Lower leg skin (tissue), 4 donors: ENCODE measurements at places on chromosomes 4 and X. TPM values are rescaled to one million over a fixed set of nuclear protein-coding genes. Genes with fewer than 3 reads are reported as not detected.

- DNase-seq, result peak; percentile 77
Measured at GRCh38 chr4:186693159-186693815, 30.4 kb downstream of the FAT1 start.

GRCh38 chr4:184355111-184355604, 119.2 kb downstream of the IRF2 start:
- DNase-seq, result peak; percentile 61

GRCh38 chr4:71614621-71615020, 169.3 kb downstream of the GC start:
- DNase-seq, result no peak

- no peak for DNase-seq
Measured at GRCh38 chrX:21802839-21803238, 36.6 kb upstream of the MBTPS2 start.

SHROOM4 gene
- 3.3 TPM for total RNA-seq

ADH7 gene
- total RNA-seq, result 0.52 TPM

GRCh38 chrX:31440546-31440945, 368.7 kb upstream of the FTHL17 start:
- DNase-seq, result no peak

GRCh38 chr4:147244786-147245185, 236.1 kb upstream of the EDNRA start:
- no peak for DNase-seq

- peak; percentile 69 for DNase-seq
Measured at GRCh38 chr4:184384056-184384809, 90.1 kb downstream of the IRF2 start.

- no peak for DNase-seq
Measured at GRCh38 chr4:17347445-17347844, 164.4 kb downstream of the QDPR start.

JCHAIN gene
- 3.0 TPM for total RNA-seq

GRCh38 chrX:24027985-24028384, 999 bp upstream of the KLHL15 start:
- peak; percentile 69 for DNase-seq

DNA sequence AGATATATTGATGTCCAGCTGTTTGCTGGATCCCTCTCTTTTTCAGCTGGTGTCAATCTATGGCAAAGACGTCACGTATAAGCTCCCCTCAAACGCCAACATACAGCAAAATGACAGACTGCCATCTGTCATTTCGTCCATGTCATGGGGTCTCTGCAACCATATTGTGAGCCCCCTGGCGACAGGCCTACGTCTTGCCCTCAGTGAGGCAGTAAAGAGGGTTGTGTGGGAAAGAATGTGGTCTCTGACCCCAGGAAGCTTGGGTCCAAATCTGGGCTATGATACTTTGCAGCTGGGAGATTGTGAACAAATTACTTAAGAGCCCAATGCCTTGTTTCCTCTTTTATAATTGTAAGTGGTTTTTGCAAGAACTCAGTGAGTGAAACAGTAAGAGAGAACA, 7.4 kb downstream of the SUPT20HL2 start:
- no peak for DNase-seq

DNA sequence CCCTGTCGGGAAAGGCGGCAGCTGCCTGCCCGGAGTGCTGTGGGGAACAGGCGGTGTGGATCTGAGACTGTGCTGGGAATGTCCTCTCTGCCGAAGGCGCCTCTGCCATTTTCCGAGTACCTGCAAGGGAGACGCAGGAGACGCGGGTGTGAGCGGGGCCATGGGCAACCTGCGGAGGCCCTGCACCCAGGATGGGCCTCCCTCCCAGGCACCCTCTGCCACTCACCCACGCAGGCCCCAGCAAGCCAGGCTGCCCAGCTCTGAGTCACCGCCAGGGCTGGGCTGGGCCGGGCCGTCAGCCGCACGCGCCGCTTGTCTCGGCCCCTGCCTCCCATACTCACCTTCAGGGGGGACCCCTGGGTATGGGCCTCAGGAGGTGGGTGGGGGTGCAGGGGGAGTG, 3.5 kb upstream of the FGFR3 start:
- no peak for DNase-seq

COX7B2 gene
- total RNA-seq, result not detected

GRCh38 chrX:4627414-4627813, 914.0 kb upstream of the PRKX start:
- no peak for DNase-seq

TBX22 gene
- not detected for total RNA-seq

SMR3B gene
- not detected for total RNA-seq

DNA sequence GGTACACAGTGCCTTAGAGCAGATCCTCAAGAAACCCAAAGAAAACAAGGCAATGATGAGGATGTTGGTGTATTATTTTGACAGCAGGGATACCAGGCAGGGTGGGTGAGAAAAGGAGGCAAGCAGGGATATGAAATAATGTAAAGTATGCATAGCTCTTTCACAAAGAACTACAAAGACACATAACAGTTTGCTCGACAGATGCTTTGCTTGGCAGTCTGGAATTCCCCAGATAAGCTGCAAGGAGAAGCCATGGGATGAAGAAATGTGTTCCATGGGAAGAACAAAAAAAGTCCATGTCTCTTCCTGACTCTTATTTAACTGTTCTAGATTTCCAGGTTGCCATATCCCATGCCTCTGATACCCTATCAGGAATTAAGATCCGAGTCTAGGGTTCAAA, 75.4 kb downstream of the FAM13A start:
- DNase-seq, result no peak

KIT gene
- 26.1 TPM for total RNA-seq

DNA sequence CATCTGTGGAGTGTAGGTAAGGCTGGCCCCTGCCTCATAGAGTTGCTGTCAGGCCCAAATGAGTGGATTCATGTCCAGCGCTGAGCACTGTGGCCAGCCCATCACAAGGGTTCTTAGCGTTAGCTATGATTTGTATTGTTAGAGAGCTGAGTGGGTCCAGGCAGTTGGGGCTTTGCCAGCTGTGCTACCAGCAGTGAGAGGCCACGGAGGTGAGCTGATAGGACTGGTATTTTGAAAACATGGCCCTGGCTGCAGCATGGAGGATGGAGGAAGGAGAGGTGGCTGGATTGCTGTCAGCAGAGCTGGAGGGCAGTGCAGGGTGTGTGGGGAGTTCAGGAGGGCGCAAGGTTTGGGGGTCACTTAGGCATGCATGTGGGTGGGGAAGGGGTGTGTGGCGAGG, 69.8 kb downstream of the PSAPL1 start:
- DNase-seq, result no peak

- no peak for DNase-seq
Measured at GRCh38 chr4:6693231-6694176, at the start of gene S100P. TSS of gene S100P (plus strand) at chr4:6693878. CDS start at chr4:6693933, 55 bp downstream.

CHRDL1 gene
- total RNA-seq, result 17.8 TPM

S100P gene
- total RNA-seq, result 20.3 TPM

GRCh38 chr4:40307627-40308497, 27.3 kb upstream of the CHRNA9 start:
- DNase-seq, result peak; percentile 27

DNA sequence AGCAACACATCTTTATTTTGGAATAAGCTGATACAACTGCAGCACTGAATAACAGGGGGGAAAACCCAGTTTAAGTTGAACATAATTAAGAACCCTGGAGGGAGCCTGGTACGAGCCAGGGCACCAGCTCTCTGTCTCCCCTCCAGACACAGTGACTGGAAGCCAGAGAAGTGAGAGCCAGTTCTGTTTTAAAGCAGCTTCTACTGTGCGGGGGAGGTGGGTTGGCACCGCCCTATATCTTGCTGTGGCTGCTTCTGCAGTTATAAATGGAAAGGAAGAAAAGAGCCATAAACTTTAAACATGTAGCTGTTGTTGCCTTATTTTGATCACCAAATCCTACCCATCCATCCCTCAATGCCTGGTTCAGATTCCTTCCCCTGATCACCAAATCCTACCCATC, 207.9 kb upstream of the ANXA3 start:
- DNase-seq, result no peak

DNA sequence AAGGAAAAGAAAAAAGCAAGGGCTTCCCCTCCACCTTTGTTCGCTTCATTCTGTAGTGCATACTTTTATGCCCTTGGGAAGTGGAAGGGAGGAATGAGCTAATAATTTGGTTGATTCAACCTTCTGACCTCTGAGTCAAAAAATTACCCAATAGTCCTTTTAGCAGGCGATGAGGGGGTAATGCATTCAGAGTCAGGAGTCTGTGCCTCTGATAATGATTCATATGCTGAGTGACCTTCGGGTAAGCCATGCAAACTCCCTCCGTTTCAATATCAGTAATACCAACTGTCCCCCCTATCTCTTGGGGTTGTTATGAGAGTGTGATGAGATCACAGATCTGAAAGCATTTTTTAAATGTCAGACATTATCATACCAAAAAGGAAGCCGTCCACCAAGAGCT, 41.6 kb upstream of the ACSL4 start:
- DNase-seq, result no peak

DNA sequence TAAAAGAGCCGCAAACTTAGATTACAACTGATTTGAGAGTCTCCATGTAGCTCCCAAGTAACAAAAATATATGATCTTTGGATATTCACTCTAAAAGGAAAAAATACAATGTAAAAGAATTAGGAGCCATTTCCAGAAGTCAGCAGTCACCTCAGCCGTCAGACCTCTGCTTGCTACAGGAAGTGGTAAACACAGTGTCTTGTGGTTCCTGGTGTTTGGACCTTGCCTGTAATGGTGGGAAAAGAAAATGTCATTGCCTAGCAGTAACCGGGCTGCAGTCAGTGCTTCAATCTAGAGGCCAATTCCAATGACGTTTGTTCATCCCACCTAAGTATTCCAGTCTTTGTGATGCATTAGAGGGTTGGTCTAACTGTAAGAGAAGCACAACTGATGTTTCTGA, 28.9 kb upstream of the SMIM31 start:
- no peak for DNase-seq

- no peak for DNase-seq
Measured at GRCh38 chr4:1299301-1299860, 9.7 kb downstream of the MAEA start.

GRCh38 chrX:75596178-75596577, 73.3 kb upstream of the ZDHHC15 start:
- DNase-seq, result no peak

DNA sequence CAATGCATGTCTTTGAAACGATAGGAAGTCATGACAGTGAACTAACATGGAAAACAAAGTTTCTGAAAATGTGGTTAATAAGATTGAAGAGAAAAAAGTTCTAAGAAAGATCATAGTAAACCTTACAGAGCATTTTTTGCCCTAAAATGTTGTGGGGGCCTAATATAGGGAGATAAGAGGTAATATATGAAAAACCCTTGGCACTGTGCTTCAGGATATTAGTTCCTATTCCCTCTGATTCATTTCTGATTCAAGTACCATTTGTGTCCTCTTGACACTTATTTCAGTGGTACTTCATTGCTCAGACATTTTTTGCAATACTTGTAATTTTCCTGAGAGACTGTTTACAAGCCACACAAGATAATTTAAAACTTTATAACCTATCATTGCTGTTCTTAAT, 35.1 kb downstream of the PAQR3 start:
- no peak for DNase-seq

RPL9 gene
- 3,776 TPM for total RNA-seq

DCAF4L1 gene
- total RNA-seq, result 0.23 TPM

GRCh38 chr4:5618051-5618960, 90.1 kb downstream of the EVC2 start:
- DNase-seq, result peak; percentile 78

GRCh38 chrX:21863241-21863640, 7.5 kb downstream of the YY2 start:
- no peak for DNase-seq

DNA sequence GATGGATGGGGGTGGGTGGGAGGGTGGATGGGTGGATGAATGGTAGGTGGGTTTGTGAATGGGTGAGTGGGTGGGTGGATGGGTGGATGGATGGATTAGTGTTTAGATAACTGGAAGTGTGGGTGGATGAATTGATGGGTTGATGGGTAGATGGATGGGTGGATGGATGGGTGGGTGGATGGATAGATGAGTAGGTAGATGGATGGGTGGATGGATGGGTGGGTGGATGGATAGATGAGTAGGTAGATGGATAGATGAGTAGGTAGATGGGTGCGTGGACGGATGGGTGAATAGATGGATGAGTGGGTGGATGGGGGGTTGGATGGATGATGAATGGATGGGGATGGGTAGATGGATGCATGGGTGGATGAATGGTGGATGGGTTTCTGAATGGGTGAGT, 20.3 kb upstream of the ASMTL start:
- DNase-seq, result no peak

DNA sequence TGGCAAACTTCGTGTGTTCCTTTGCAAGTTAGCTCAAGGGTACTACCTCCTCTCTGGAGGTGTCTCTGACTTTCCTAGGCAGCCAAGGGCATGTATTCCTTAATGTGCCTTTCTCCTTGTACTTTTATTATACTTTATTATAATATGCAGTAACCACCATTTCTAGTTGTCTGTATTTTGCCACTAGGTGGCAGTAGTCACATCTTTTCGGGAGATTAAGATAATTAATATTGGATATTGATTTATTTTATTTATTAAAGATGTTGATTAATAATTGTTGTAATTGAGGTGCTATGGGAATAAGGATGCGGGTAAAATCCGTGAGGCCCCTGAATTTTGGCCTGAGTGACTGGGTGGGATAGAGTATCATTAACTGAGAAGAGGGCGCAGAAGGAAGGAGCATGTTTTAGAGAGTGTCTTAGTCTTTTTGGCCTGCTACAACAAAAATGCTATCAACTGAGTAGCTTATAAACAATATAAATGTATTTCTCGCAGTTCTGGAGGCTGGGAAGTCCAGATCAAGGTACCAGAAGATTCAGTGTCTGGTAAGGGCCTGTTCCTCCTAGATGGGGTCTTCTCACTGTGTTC, 153.3 kb downstream of the TMEM164 start:
- DNase-seq, result no peak

- no peak for DNase-seq
Measured at GRCh38 chr4:12770351-12770750, 713.8 kb downstream of the RAB28 start.
